Activated naive CD8-positive, alpha-beta T cell treated with anti-CD3 and anti-CD28 coated beads, Interleukin-2, amount 50 U/mL, for 24 hours (primary cell): ENCODE measurements at places on chromosomes 13 and 19.

- peaks cover 69% of the 10 kb centered on the region for H3K4me1 ChIP-seq
- H3K27ac ChIP-seq, result no peak overlapping the region
- peak overlapping the region; percentile 40 for H3K4me3 ChIP-seq
- H3K27me3 ChIP-seq, result no peaks in the 10 kb centered on the region
These were observed 178.6 kb downstream of the SHISA2 start for GRCh38 chr13:25873242-25873612.

GRCh38 chr19:11566164-11566563 lies 7.1 kb upstream of the ELOF1 start:
- no peak for DNase-seq
- no peak overlapping the region for H3K27ac ChIP-seq
- no peak overlapping the region for H3K4me3 ChIP-seq
- peaks cover 2% of the 10 kb centered on the region for H3K36me3 ChIP-seq
- H3K27me3 ChIP-seq, result no peaks in the 10 kb centered on the region
- H3K4me1 ChIP-seq, result peaks cover 24% of the 10 kb centered on the region

GRCh38 chr13:105914291-105915036 lies 621.0 kb downstream of the EFNB2 start:
- no peaks in the 10 kb centered on the region for H3K4me1 ChIP-seq
- no peak for DNase-seq
- H3K27me3 ChIP-seq, result peaks cover 6% of the 10 kb centered on the region
- H3K27ac ChIP-seq, result no peak overlapping the region
- no peak overlapping the region for H3K4me3 ChIP-seq

GRCh38 chr19:5154129-5154798 lies 185.4 kb downstream of the KDM4B start:
- peak; percentile 67 for DNase-seq
- no peaks in the 10 kb centered on the region for H3K4me1 ChIP-seq
- H3K4me3 ChIP-seq, result no peak overlapping the region
- H3K27me3 ChIP-seq, result no peaks in the 10 kb centered on the region

- H3K27ac ChIP-seq, result peak overlapping the region; percentile 54
- peak; percentile 25 for DNase-seq
- H3K27me3 ChIP-seq, result no peaks in the 10 kb centered on the region
- H3K36me3 ChIP-seq, result peaks cover 16% of the 10 kb centered on the region
These were observed 18.1 kb downstream of the ARHGEF18 start for GRCh38 chr19:7366701-7367420.

DNA sequence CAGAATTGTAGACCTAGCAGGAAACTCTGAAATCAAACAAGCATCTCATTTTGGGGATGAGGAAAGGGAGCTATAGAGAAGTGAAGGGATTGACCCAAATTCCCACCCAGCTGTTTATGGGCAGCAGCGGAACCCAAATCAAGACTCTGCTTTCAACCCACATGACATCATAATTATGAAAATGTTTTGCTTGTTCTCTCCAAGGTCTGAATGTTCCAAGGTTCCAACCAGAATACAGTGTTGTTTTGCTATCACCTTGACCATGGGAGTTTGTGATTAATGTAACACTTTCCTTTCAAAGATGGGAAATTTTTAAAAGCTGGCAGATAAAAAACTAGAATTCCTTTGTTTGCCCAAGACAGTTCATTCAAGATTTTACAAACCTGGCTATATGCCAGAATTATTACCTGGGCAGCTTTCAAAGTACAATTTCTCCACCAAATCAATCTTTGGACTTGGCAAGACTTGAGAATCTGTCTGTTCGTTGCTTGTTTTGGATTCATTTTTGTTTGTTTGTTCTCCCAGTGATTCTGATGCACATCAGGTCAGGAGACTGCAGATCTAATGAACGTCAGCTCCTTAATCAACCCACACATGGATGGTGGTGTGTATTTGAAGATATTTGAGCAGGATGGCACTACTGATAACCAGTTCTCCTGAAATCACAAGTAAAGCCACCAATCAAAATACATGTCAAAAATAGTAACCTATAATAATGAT lies 322.7 kb downstream of the FOXO1 start:
- H3K27ac ChIP-seq, result no peak overlapping the region
- H3K4me3 ChIP-seq, result no peak overlapping the region
- H3K4me1 ChIP-seq, result no peaks in the 10 kb centered on the region

GRCh38 chr19:40414542-40415535 lies 1.7 kb upstream of the PRX start:
- peaks cover 11% of the 10 kb centered on the region for H3K4me1 ChIP-seq
- H3K27ac ChIP-seq, result no peak overlapping the region
- H3K27me3 ChIP-seq, result peaks cover 2% of the 10 kb centered on the region
- H3K4me3 ChIP-seq, result no peak overlapping the region
- no peak for DNase-seq

GRCh38 chr13:74070065-74070464 lies 64.1 kb downstream of the KLF12 start:
- peak overlapping the region; percentile 22 for H3K4me3 ChIP-seq
- H3K4me1 ChIP-seq, result peaks cover 61% of the 10 kb centered on the region
- no peaks in the 10 kb centered on the region for H3K27me3 ChIP-seq
- DNase-seq, result no peak
- H3K36me3 ChIP-seq, result peaks cover 9% of the 10 kb centered on the region

DNA sequence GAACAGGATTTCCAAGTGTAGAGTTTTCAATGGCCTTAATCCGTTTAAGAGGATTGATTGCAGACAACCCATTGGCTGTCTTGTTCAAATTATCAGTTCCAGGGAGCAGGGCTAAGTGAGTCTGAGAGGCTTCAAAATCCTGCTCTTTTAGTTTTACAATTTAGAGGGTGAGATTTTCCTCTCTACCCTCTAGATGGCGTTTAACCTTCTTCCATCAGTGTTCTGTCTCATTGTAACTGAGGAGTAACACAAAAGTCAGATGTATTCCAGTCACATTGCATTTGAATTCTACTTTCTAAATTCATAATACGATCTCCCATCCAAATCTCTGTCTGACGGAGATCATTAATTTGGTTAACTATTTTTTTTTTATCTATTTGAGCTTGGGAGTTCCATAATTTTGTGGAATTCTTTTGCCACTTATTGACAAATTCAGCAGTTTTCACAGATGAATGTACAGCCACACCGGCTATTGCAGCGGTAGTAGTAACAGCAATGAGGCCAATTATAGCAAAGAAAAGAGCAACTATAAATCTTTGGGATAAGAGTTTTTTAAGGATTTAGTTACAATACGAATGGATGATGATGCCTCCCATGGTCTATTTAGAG lies 7.8 kb upstream of the C19orf84 start:
- H3K27me3 ChIP-seq, result no peaks in the 10 kb centered on the region
- H3K27ac ChIP-seq, result no peak overlapping the region
- H3K4me3 ChIP-seq, result no peak overlapping the region
- H3K4me1 ChIP-seq, result peaks cover 59% of the 10 kb centered on the region
- peaks cover 41% of the 10 kb centered on the region for H3K36me3 ChIP-seq

DNA sequence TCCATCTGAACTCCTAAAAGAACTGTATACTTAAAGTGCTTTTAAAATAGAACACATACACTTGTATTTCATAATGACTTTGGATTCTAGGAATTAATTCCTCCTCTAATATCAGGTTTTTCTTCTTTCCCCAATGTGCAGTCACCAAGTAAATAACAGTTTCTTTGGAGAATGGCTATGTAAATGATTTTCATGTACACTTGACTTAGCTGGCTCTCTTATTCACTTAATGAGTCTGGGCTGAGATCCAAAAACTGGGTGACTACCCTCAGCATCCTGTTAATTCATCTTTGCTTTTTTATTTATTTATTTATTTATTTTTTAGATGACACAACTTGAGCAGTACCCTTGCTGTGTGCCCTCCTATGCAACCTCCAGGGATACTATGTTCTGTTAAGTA lies 1003.7 kb downstream of the SLITRK1 start:
- no peak overlapping the region for H3K4me3 ChIP-seq
- no peaks in the 10 kb centered on the region for H3K27me3 ChIP-seq
- no peak for DNase-seq
- H3K27ac ChIP-seq, result no peak overlapping the region
- H3K4me1 ChIP-seq, result no peaks in the 10 kb centered on the region

GRCh38 chr19:2282062-2282861 lies at the start of gene PEAK3:
PEAK3 (minus strand) TSS chr19:2282175; CDS start chr19:2280931, 1,244 bp downstream.
- peaks cover 11% of the 10 kb centered on the region for H3K4me1 ChIP-seq
- H3K27me3 ChIP-seq, result peaks cover 2% of the 10 kb centered on the region
- DNase-seq, result peak; percentile 53
- no peak within 1 kb of the TSS for H3K27ac ChIP-seq
- H3K36me3 ChIP-seq, result no peaks in the 10 kb centered on the region

GRCh38 chr19:35942235-35942634 lies 6.1 kb downstream of the LRFN3 start:
- no peak overlapping the region for H3K27ac ChIP-seq
- no peak overlapping the region for H3K4me3 ChIP-seq
- H3K27me3 ChIP-seq, result no peaks in the 10 kb centered on the region
- peaks cover 2% of the 10 kb centered on the region for H3K36me3 ChIP-seq

DNA sequence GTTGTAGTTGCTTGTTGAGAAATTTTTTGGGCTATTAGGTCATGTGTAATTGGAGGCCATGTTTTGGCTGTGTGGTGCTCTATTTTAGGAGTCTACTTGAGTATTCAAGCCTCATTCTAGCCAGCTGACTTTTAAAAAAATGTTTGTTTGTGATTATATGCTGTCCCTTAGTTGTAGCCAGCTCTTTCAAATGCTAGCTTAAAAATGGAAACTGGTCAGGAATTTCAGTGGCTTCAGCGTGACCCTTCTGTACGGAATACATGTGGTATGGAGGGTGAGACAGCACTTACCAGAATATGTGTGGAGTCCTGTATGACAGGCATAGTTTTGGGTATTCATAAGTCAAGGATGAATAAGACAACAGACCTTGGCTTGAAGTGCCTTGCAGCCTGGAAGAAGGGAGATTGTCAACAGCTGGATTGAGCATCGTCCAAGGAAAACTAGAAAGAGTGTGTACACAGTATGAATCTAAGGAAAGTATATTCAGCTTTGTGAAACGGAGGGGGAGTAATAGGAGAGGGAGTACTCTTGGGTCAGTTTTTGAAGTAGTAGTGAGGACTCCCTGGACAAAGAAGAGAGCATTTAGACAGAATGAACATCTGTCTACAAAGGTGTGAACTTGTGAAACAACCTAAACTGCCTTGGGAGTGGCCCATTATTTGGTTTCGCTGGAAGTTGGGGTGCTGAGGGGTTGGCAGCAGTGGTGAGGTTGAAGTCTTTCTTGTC lies 20.0 kb upstream of the WTIP start:
- no peak overlapping the region for H3K4me3 ChIP-seq
- no peak overlapping the region for H3K27ac ChIP-seq
- DNase-seq, result no peak
- no peaks in the 10 kb centered on the region for H3K27me3 ChIP-seq

- no peaks in the 10 kb centered on the region for H3K27me3 ChIP-seq
- H3K27ac ChIP-seq, result no peak overlapping the region
- DNase-seq, result peak; percentile 11
These were observed 244.4 kb upstream of the SLITRK1 start for GRCh38 chr13:84126671-84127171.

DNA sequence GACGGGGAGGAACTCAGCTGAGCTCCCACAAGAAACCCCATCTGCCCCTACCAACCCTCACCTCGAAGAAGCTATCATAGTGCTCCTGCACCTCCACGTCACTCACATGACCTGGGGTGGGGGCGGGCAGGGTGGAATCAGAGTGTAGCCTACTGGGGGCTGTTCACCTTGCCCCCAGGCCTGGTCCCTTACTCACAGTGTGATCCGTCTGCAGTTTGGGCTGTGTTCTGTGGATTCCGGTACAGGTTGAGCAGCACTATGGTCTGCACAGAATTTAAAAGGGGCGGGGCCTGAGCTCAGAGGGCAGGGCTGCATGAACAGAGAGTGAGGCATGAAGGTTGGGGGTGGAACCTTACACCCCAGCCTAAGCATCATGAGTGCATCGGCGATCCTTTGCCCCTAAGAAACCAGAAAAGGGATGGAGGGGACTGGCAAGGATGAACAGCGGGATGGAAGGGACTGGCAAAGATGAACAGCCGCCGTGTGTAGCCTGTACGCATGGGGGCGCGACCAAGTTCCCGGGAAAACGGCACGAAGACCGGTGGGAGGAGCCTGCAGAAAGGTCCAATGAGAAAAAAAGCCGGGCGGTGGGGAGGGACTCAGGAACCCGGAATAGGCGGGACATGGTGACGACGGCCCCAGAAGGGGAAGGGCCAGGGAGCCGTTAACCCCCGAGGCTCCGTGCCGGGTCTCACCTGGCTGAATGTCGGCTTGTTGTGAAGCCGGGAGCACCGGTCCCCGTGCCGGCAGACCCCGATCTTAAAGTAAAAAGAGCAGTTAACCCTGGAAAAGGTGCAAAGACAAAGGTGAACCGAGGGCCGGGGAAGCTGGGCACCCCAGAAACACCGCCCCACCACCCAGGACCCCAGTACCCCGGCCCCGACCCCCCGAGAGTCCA lies 539 bp downstream of the U2AF1L4 start:
- peak overlapping the region; percentile 97 for H3K4me3 ChIP-seq
- peaks cover 66% of the 10 kb centered on the region for H3K4me1 ChIP-seq
- peak overlapping the region; percentile 99 for H3K27ac ChIP-seq

- DNase-seq, result no peak
- peak overlapping the region; percentile 15 for H3K27ac ChIP-seq
- no peaks in the 10 kb centered on the region for H3K27me3 ChIP-seq
- H3K36me3 ChIP-seq, result no peaks in the 10 kb centered on the region
- H3K4me1 ChIP-seq, result peaks cover 36% of the 10 kb centered on the region
- no peak overlapping the region for H3K4me3 ChIP-seq
These were observed 24.5 kb upstream of the CXCL17 start for GRCh38 chr19:42467183-42467760.

DNA sequence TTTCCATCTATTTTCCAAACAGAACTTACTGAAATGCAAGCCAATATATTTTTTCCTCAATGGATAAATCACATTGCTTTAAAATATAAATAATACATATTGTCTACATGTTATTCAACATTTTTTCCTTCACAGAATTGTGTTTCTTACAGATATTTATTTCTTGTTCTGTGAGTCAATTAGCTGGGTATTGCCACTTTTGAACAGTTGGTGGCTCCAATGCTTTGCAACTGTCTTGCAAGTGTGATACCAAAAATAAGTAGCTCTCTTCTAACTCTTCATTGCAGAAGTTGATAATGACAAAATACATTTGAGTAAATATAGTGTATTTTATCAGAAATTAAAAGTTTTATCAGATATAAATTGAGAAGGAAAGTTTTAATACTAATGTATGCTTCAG lies 17.1 kb upstream of the GPC5 start:
- no peak for DNase-seq
- H3K36me3 ChIP-seq, result no peaks in the 10 kb centered on the region
- H3K4me1 ChIP-seq, result peaks cover 4% of the 10 kb centered on the region
- no peak overlapping the region for H3K4me3 ChIP-seq
- peaks cover 18% of the 10 kb centered on the region for H3K27me3 ChIP-seq
- no peak overlapping the region for H3K27ac ChIP-seq
